ENCODE measurements at places on chromosomes 7 and 10.

- DNase-seq, result no peak
These were observed 8.1 kb downstream of the DNAH11 start for GRCh38 chr7:21550821-21551531.

- no peak for DNase-seq
These were observed 636.6 kb downstream of the SDK1 start for GRCh38 chr7:3937605-3938004.

DNA sequence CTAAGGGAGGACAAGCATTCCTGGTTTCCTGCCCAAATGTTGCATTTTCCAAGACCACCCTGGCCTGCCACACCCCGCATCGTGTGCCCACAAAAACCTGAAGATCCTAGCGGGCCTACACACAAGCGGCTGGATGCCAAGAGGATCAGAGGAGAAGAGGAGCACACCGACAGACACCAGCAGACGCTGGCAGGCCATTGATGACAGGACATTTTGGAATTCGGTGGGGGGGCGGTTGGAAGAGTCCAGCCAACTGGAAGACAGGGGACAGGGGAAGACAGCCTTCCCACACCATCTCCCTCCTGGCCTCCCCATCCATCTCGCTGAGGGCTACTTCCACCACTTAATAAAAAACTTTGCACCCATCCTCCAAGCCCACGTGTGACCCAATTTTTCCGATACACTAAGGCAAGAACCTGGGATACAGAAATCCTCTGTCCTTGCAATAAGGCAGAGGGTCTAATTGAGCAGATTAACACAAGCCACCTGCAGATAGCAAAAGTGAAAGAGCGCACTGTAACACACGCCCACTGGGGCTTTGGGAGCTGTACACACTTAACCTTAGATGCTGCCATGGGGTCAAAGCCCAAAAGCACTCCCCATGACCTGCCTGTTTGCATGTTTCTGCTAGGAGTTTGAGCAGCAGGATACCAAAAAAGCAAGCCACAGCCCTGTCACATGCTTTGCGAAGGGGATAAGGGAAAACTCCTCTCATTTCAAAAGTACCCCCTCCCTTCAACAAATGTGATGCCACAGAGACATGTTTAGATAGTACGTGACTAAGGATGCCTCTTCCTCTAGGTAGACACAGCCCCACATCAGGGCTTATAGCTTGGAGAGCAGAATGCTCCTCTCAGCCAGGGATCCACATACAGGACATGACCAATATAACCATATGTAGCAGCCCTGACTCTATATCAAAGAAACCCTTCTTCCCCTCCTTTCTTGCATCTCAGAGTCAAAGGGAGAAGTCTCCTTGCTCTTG, 13.4 kb upstream of the SMNDC1 start:
- no peak for DNase-seq

GRCh38 chr7:42014625-42015618, 222.1 kb downstream of the GLI3 start:
- DNase-seq, result no peak

- no peak for DNase-seq
These were observed 268.0 kb upstream of the KAT6B start for GRCh38 chr10:74558403-74558802.

GRCh38 chr10:127738512-127739424, 1.8 kb downstream of the FOXI2 start:
- DNase-seq, result no peak

DNA sequence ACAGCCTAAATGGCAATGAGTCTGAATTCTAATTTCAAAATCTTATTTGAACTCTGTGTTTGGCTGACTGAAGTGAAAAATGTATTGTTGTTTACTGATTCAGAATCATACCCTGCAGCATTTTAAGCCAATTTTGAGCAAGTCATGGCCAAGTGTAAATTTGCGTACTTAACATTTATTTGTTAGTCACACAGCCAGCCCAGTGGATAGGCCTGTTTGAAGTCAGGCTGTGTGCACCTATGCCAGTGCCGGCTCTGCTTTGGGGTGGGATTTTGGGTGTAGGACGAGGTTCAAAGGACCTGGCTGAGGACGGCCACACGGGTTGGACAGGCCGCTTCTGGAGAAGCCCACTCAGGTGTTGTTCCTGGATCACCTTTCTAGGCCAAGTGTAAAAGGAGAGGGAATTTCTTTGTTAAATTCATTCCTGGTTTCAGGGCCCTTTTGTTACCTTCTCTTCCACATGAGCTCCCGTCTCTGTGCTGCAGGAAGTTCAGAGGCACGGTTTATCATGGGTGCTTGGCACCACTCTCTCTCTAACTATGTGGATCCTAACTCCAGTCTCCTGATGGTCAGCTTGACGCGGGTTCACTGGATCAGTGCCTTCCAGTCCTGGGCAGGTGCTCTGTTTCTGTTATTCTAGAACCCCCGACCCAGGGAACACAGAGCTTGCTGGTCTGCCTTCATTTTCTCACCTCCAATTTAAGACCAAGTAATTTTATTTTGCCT, 84.7 kb downstream of the CCNY start:
- no peak for DNase-seq

All from fibroblast of upper back skin (primary cell).